Small intestine (tissue), 16 donors: ENCODE measurements at places on chromosomes 1 and 21.

DNA sequence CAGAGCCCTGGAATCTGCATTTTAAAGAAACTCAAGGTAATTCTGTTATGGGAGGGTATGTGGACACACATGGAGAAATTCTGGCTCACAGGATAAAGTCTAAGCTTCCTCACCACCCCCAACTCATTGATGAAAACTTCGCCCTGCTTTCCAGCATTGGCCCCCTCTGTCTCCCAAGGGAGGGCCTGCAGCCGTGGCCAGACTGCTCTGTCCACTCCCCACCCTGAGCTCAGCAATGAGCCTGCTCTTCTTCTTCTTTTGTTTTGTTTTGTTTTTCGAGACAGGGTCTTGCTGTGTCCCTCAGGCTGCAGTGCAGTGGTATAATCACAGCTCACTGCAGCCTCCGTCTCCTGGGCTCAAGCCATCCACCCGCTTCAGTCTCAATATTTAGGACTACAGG lies 136.8 kb upstream of the EDN2 start:
- DNase-seq = no peak

- no peak for DNase-seq
Observed at GRCh38 chr1:244971552-244972216, 107.3 kb upstream of the HNRNPU start.

GRCh38 chr1:93051961-93052360 lies 27.1 kb upstream of the MTF2 start:
- no peak for DNase-seq

- no peak for DNase-seq
Observed at GRCh38 chr1:203930342-203930741, 68.9 kb downstream of the SNRPE start.

DNA sequence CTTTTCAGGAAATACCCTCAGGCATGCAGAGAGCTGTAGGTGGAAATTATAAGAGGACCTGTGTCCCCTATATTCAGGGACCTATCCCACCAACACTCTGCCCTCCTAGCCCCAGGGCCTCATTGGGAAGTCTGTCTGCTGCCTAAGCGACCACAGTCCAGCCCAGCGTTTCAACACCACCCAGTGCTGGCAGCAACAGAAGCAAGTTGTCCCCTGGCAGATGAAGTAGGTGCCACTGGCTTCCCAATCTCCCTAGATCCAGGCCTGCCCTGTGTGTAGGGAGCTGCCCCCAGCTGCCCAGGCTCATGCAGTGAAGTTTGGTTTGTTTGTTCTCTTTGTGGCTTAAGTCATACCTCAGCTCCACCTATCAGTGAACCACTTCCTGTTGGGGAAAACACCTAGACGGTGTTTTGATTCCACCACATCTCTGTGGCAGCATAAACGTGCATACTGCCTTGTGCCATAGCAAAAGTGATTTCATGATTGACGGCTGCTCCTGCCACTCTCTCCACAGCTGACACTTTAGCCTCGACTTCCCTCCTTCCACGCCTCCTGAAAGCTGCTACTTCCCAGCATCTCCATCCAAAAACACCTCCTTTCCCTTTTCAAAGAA lies 8.1 kb upstream of the LEFTY1 start:
- DNase-seq = peak; percentile 77

DNA sequence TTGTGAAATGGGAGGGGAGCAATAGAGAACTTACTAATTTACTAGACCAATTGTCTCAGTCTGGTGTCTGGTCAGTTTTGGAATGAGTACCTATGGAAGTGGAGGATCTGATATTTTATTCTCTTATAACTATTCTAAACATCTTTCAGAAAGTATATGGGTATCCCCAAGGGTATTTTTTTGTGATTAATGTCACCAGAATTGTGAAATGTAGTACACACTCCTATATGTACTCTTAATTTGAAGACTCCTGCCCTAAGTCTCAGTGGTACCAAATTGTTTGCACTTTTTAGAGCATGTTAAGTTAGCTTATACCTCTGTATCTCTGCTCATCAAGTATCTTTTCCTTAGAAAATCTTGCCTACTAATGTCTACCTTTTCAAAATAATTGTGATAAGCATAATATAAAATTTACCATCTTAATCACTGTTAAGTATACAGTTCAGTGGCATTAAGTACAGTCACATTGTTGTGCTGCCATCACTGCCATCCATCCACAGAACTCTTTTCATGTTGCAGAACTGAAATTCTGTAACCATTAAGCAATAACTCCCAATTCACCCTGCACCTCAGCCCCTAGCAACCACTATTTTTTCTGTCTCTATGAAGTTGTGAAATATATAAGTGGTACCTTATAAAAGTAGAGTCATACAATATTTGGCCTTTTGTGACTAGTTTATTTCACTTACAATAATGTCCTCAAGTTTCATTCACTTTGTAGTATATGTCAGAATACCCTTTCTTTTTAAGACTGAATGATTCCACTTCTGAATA lies 40.5 kb downstream of the SLC30A7 start:
- DNase-seq = no peak

DNA sequence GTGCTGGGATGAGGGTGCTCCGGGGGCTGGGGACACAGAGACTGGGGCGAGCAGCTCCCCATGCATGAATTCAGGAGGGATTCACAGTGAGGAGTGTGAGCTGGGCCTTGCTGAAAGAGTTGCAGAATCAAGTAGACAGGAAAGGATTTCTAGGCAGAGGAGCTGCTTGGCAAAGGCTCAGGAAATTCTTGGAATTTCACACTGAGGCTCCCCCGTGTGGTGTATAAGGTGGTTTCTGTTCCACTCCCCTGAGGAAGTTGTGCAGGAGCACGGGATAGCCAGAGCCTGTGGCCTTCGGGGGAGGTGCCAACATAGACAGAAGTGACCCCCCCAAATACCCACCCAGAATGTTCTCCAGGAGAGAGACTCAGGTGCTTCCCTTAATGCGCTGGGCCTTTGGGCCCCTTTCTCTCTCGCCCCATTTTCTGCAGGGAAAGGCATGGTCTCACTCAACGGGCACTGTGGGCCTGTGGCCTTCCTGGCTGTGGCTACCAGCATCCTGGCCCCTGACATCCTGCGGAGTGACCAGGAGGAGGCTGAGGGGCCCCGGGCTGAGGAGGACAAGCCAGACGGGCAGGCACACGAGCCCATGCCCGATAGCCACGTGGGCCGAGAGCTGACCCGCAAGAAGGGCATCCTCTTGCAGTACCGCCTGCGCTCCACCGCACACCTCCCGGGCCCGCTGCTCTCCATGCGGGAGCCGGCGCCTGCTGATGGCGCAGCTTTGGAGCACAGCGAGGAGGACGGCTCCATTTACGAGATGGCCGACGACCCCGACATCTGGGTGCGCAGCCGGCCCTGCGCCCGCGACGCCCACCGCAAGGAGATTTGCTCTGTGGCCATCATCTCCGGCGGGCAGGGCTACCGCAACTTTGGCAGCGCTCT lies 58.5 kb upstream of the ACTL8 start:
- DNase-seq = peak; percentile 27

- no peak for DNase-seq
Observed at GRCh38 chr1:20366463-20367115, 75.9 kb downstream of the VWA5B1 start.

DNA sequence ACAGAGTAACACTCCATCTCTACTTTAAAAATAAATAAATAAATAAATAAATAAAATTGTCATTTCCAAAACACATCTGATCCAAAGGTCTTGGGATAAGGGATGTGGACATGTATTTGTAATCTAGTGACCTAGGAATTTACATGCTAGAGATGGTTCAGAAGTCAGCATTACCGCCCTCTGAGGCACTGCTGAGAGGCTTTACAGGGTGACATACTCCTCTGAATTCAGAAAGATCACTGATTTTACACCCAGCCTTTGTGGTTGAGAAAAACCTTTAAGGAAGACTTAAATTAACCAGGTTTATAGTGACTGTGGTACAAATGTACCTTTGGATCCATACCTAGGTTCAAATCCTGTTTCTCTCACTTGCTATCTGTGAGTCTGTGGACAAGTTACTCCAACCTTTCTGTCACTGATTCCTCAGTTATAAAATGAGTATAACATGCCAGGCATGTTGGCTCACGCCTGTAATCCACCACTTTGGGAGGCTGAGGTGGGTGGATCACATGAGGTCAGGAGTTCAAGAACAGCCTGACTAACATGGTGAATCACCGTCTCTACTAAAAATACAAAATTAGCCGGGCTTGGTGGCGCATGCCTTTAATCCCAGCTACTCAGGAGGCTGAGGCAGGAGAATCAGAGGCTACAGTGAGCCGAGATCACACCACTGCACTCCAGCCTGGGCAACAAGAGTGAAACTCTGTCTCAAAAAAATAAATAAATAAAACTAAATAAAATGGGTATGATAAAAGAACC lies 20.1 kb downstream of the OSBPL9 start:
- DNase-seq = no peak

DNA sequence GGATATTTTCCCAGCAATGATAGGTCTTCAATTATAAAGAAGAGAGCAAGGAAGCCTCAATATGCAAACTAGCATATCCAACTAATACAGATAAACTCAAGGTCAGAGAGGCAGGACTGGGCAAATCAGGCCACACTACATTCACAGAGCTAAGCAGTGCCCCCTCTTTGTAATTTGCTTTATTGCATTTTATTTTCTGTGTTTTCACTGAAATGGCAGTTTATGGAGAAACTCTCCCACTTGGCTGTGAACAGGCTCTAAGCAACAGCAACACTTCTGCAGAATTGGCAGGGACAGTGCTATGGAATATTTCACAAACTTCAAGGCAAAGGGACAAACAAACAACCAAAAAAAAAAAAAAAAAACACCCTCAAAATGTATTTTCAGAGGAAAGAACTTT lies 93.4 kb upstream of the SOD1 start:
- no peak for DNase-seq

- no peak for DNase-seq
Observed at GRCh38 chr1:156868341-156868740, 7.7 kb downstream of the NTRK1 start.

DNA sequence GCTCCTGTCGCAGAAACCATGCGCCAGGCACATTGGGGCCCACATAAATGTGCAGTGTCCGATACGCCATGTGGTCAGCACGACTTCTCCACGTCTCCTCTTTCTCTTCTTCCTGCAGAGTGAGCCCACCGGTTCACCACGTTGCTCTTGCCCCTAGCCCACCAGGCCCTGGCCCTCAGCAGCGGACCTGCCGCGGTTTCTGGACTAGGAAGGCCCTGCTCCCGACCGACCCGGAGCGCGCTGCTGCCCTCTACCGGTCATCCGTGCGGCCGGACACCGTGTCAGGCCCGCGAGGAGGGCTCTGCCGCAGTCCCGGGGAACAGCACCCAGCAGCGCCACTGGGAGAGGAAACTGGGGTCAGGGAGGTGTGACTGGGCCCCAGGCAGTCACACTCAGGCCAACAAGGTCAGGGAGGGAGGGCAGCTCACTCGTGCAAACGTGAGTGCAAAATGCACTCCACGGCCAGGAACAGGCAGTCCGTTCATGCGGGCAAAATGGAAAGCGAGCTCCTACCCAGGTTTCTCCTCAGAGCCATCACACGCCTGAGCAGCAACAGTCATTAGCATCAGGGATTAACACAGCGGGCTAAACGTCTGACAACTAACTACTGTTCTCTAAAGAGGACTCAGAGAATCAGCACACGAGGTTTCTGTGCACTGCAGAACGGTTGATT lies 13.7 kb downstream of the TLR5 start:
- DNase-seq = peak; percentile 82

DNA sequence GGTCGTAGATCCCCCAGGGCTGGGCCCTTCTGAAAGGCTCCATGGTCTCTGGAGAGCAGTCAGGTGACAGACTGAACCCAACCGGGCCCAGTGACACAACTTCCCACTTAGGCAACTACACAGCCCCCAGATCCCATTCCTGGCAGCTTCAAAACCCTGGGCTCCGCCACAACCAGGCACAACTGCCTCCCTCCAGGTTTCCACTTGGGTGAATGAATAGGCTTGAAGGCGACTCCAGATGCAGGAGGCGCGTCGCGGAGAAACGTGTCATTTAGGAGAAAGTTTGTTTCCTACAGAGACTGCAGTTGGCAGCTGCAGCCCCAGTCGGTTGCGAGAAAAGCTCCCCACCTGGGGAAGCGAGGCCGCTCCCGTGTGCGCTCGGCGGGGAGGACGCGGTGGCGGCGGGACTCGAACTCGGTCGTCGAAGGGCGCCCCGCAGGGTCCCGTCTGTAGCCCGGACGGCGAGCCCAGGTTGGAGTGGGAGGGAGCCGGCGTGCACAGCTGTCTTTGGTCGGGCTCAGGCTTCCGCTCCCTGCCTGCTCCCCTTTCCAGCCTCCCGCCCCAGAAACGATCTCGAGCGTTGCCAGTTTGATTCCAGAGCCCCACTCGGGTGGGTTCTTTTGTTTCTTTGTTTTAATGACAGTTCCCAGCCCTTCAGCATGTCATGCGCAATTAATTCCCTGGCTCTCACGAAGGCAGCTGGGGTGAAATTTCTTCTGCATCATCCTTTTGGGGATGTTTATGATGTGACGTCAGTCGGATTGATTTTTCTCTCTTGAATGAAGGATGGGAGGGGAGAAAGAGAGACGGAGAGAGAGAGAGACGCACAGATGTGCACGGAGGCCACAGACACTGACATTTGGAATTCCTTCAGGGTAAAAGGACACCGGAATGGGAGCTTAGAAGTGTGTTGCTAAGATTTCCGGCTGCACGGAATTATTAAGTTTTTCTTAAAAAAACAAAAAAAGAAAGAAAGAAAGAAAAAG lies 862 bp upstream of the SGIP1 start:
- DNase-seq = no peak

- DNase-seq = peak; percentile 86
Observed at GRCh38 chr21:43864313-43864961, 586 bp upstream of the AGPAT3 start.

- DNase-seq = peak; percentile 10
Observed at GRCh38 chr1:76336931-76337371, 262.4 kb downstream of the ST6GALNAC3 start.

- DNase-seq = peak; percentile 60
Observed at GRCh38 chr1:10459184-10459583, 9.4 kb downstream of the CORT start.

- DNase-seq = no peak
Observed at GRCh38 chr1:8016210-8016894, 9.8 kb downstream of the ERRFI1 start.

DNA sequence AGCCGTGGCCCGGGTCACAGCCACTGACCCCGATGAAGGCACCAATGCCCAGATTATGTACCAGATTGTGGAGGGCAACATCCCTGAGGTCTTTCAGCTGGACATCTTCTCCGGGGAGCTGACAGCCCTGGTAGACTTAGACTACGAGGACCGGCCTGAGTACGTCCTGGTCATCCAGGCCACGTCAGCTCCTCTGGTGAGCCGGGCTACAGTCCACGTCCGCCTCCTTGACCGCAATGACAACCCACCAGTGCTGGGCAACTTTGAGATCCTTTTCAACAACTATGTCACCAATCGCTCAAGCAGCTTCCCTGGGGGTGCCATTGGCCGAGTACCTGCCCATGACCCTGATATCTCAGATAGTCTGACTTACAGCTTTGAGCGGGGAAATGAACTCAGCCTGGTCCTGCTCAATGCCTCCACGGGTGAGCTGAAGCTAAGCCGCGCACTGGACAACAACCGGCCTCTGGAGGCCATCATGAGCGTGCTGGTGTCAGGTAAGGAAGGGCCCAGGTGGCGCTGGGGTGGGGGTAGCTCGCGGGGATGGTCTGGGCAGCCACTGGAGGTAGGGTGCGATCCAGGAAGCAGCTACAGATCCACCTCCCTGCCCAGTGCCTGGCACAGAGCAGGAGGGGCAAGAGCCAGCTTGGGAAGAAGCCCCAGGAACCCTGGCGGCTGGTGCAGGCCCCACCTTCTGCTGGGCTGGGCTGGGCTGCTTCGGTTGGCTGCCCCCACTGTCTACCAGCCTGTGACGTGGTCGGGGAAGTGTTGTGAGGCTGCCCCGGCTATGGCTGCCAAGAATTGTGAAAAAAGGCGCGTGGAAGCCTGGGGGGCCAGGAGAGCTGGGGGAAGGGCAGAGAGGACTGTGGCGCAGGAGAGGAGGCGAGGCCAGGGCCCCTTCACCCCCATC lies 3.8 kb downstream of the CELSR2 start:
- DNase-seq = no peak
